HFFc6 (cell line): ENCODE measurements at places on chromosomes 7 and 10. TPM values are rescaled to one million over a fixed set of nuclear protein-coding genes. Genes with fewer than 3 reads are reported as not detected.

The TUBB8 gene
- not detected in 3 replicates for total RNA-seq

The SLC29A3 gene
- total RNA-seq, result 2.4 to 3.6 TPM (median 2.9 TPM) in 3 replicates

- DNase-seq, result no peak
Observed at GRCh38 chr7:43353902-43354301, 229.0 kb upstream of the STK17A start.

- DNase-seq, result no peak
Observed at GRCh38 chr7:7175075-7175695, 7.2 kb upstream of the C1GALT1 start.

DNA sequence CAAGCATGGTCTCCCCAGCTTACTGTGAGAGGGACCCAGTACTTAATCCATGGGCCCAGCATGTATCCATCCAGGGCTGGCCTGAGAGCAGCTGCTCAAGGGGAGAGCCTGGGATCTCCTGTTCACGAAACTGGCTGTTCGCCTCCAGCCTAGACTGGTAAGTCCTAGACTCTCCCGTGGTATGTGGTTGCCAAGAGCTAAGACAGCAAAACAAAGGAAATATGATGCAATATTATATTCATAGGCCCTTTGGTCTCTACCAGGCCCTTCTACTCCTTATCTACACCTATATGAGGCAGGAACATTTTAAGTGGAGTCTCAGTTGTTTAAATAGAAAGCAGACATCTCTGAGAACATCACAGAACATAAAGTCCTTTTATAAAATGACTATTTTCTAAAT, 28.9 kb upstream of the STK17A start:
- no peak for DNase-seq

The MACC1 gene
- total RNA-seq, result not detected in 3 replicates

The TOMM7 gene
- 292 to 319 TPM (median 298 TPM) in 3 replicates for total RNA-seq

The FZD8 gene
- total RNA-seq, result 0.45 to 0.80 TPM (median 0.77 TPM) in 3 replicates

- DNase-seq, result no peak
Observed at GRCh38 chr7:121175826-121176225, 153.0 kb upstream of the WNT16 start.

DNA sequence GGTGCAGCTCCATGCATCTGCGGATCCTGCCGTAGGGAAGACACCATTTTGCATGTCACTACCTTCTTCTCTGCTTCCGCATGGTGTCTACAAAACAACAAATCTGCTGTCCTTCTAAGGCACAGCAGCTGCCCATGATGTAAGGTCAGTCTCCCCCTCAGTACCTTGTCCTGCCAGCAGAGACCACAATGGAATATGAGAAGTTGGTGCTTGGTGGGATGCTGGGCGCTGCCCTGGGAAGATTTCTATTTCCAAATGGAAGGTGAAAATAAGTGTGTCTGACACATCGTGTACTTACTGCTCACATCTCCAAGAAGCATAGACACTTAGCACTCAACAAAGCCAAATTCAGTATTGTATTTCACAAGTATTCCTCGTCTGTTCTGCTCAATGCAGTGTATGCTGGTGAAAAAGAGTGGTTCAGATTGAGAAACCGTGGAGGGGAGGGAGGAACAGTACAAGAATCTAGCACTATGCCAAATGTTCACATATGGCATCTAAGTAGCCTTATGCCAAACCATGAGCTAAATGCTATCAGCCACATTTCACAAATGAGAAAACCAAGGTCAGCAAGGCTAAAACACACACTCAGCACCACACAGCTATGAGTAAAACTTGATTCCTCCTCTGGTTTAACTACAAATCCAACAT, 95.0 kb downstream of the GRB10 start:
- DNase-seq, result no peak

The ST8SIA6 gene
- not detected in 3 replicates for total RNA-seq
